IPS DF 19.7 (cell line): ENCODE measurements at places on chromosomes 12 and 14.

DNA sequence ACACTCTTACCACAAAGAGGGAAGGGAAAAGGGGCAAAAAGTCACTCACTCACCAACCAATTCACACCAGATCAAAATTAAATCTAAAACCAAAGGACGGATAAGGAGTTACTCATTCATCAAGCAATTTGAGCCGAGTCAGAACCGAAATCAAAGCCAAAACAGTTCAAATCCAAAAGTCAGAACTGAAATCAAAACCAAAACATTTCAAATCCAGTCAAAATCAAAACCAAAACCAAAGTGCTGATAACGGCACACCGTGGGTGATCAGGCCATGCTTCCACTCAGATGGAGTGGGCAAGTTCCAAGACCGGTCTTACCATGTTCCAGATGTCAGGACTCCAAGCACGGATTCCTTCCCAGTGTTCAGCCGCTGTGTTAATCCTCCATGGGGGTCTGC, 139.5 kb downstream of the SLC38A6 start:
- DNase-seq: no peak

DNA sequence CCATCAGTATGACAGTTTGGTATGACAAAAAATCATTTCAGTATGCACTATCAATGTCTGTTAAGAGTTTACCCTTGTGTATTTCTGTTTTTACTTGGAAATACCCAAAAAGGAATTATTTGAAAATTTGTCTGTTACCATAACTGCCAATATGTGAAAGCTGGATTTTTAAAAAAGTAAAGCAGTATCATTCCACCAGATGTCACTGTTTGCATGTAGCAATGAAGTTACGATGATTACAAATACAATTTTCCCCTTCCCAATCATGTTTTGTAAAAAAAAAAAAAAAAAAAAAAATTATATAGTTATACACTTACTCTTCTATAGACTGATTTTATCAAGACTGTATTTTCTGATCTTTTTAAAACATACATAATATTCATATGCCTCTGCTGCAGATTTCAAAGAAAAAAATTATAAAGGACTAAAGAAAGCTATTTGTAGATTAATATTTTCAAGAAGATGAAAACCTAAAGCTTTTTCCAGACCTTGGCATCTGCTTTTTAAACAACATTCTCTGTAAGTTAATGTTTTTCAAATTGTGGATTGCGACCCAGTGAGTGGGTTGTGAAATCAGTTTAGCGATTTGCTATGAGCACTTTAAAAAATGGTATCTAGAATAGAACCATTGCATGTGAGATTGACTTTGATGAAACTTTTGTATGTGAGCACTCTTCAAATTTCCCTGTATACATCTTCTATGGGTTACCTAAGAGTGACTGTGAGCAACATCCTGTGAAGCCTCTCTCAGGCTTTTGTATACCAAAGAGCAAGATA, 114.2 kb downstream of the TTC6 start:
- no peak for DNase-seq

DNA sequence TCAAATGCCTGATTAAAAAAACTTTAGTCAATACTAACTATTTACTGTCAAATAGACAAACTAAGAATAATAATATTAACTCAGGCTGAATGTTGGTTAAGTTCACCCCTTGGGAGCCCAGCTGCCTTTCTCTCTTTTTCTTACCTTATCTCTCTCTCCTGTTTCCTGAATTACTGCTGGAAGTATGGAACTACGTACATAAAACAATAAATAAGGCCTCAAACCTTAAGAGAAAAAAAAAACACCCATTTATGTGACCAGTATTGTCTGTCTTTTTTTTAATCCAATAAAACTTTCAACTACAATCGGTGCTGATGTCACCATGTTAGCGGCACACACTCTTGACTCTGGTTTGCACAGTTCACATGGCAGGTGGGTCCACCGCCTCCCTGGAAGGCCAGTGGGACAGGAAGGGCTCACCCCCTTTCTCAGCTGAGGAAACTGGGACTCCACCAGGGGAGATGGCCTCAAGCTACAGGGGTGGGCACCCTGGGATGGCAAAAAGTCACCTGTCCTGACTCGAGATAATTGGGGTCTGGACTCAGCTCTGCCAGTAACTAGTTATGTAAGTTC, 21.3 kb downstream of the BCL11B start:
- no peak for DNase-seq

GRCh38 chr14:66472251-66472650, 13.9 kb upstream of the CCDC196 start:
- DNase-seq: no peak

DNA sequence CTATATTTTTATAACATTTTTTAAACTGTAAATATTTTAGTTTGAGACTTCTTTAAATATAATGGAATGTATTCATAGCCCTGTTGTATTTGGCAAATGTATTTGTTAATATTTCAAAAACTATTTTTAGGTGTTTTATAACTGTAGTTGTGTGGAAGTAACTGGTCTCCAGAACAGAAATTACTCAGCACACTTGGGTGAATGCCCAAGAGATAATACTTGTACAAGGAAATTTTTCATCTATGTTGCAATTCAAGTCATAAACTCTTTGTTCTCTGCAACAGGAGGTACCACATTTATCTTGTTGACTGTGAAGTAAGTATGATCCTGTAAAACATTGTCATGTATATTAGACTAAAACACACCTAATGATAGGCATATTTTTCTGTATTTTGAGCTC, 72.8 kb downstream of the SLCO1B3 start:
- DNase-seq: no peak
